ENCODE measurements at places on chromosomes 11 and 22.

DNA sequence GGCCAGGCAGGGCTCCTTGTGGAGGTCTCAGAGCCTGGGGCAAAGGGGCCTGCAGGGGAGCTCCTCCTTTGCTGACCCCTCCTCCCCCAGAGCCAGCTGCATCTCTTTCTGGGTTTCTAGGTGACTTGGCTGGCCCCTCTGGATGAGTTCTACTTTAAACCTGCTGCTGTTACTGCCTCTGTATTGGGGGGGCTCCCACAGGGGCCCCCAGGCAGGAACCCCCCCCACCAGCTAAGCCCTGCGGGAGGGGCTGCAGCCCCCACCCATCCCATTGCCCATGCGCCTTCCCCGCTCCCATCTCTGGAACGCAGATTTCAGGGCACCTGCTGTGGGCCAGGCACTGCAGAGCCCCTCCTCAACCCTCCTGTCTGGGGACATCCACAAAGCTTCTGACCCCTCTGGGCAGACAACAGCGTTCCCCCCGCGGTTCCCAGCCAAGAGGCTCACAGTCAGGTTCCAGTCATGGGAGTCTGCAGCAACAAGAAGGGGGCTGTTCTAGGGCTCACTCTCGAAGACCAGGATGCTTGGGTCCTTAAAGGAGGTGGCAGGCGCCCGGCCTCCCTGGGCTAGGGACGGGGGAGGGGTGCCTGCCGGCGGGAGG is 815 bp upstream of the PLCB3 start:
- H3K27me3 ChIP-seq, result no peaks in the 10 kb centered on the region
- H3K4me3 ChIP-seq, result peak overlapping the region; percentile 75
- no peak for DNase-seq

- no peak overlapping the region for H3K4me3 ChIP-seq
- no peak for DNase-seq
- H3K27me3 ChIP-seq, result no peaks in the 10 kb centered on the region
- H3K27ac ChIP-seq, result no peak overlapping the region
- no peaks in the 10 kb centered on the region for H3K4me1 ChIP-seq
- H3K36me3 ChIP-seq, result no peaks in the 10 kb centered on the region
These were observed 461.7 kb upstream of the TENM4 start for GRCh38 chr11:79902493-79902892.

- peaks cover 18% of the 10 kb centered on the region for H3K4me1 ChIP-seq
- H3K4me3 ChIP-seq, result peak overlapping the region; percentile 56
- no peak for DNase-seq
- H3K27me3 ChIP-seq, result peaks cover 5% of the 10 kb centered on the region
- H3K36me3 ChIP-seq, result no peaks in the 10 kb centered on the region
These were observed 1.3 kb downstream of the SCARF2 start for GRCh38 chr22:20436307-20436767.

GRCh38 chr11:58498464-58498863 is 9.4 kb downstream of the OR5B21 start:
- H3K27me3 ChIP-seq, result no peaks in the 10 kb centered on the region
- DNase-seq, result no peak
- H3K4me3 ChIP-seq, result no peak overlapping the region
- H3K36me3 ChIP-seq, result no peaks in the 10 kb centered on the region
- peaks cover 5% of the 10 kb centered on the region for H3K4me1 ChIP-seq

DNA sequence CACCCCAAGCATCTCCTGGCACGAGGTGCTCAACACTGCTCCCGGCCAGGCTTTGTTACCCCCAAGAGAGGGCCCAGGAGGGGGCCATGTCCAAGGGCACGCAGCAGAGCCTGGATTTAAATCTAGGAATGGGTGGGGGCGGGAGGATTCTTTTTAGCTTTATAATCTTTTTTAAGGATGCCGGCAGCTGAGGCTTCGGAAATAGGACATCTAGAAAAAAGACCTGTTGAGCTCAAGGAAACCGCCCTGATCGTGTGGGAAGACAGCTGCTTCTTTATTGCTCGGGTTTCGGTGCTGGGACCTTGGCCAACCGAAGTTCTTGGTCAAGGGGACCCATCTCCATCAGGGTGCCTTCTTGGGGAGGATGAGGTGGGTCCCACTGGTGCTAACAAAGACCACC is 317.9 kb downstream of the CTTN start:
- H3K4me3 ChIP-seq, result no peak overlapping the region
- no peaks in the 10 kb centered on the region for H3K27me3 ChIP-seq
- no peak for DNase-seq
- H3K36me3 ChIP-seq, result no peaks in the 10 kb centered on the region
- no peak overlapping the region for H3K27ac ChIP-seq

DNA sequence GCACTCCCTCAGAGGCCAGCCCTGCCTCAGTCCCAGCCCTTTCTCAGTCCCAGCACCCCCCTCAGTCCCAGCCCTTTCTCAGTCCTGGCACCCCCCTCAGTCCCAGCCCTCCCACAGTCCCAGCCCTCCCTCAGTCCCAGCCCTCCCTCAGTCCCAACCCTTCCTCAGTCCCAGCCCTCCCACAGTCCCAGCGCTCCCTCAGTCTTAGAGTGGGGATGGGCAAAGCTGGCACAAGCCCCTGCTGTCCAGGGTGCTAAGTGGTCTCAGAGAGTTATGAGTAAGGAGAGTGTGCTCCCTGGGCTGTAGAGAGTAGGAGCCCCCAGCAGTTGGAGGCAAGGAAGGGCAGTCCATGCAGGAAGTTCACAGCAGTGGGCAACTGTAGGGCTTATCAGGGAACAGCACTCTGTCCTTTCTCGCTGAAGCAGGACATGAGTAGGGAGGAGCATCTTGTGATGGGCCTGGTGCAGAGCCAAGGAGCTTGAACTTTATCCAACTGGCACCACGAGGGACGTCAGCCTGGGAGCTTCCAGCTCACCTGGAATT is 51.4 kb upstream of the CRYBB3 start:
- peak overlapping the region; percentile 43 for H3K27ac ChIP-seq
- H3K4me3 ChIP-seq, result no peak overlapping the region
- peaks cover 89% of the 10 kb centered on the region for H3K4me1 ChIP-seq
- H3K27me3 ChIP-seq, result no peaks in the 10 kb centered on the region

- H3K4me3 ChIP-seq, result no peak overlapping the region
- DNase-seq, result no peak
- no peaks in the 10 kb centered on the region for H3K27me3 ChIP-seq
- H3K36me3 ChIP-seq, result no peaks in the 10 kb centered on the region
These were observed 189.3 kb downstream of the DBX1 start for GRCh38 chr11:19970944-19971343.

- no peaks in the 10 kb centered on the region for H3K36me3 ChIP-seq
- H3K4me1 ChIP-seq, result no peaks in the 10 kb centered on the region
- DNase-seq, result no peak
- H3K27me3 ChIP-seq, result no peaks in the 10 kb centered on the region
- no peak overlapping the region for H3K27ac ChIP-seq
These were observed 65.6 kb downstream of the IGLL1 start for GRCh38 chr22:23514322-23515038.

DNA sequence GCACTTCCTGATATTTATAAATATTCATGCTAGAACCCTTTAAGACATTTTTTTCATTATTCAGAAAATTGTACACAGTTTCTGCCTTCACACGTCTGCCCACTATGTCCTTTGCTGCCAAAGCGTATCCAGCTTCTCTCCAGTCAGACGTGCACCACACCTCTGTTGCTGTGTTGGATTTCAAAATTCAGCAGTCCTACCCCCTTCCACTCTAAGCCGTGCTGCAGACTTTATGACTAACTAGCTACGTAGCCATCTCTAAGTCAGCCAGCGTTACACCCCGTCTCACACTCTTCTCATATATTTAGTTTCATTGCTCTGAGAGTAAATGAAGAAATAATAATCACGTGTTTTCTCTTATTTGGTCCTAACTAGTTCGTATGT is 28.2 kb upstream of the OPCML start:
- no peak overlapping the region for H3K4me3 ChIP-seq
- H3K27me3 ChIP-seq, result peaks cover 6% of the 10 kb centered on the region
- H3K27ac ChIP-seq, result no peak overlapping the region
- H3K4me1 ChIP-seq, result no peaks in the 10 kb centered on the region
- no peaks in the 10 kb centered on the region for H3K36me3 ChIP-seq

DNA sequence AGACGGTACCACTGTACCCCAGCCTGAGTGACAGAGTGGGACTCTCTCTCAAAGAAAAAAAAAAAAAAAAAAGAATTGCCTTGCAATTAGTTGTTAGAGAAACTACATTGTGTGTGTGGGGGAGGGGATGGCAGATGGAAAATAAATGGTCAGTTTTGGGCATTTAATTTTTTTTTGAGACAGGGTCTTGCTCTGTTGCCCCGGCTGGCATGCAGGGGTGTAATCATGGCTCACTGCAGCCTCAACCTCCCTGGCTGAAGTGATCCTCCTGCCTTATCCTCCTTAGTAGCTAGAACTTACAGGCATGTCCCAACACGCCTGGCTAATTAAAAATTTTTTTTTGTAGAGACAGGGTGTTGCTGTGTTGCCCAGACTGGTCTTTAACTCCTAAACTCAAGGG is 36.4 kb downstream of the WEE1 start:
- no peaks in the 10 kb centered on the region for H3K36me3 ChIP-seq
- H3K4me1 ChIP-seq, result peaks cover 25% of the 10 kb centered on the region
- H3K27me3 ChIP-seq, result no peaks in the 10 kb centered on the region
- no peak for DNase-seq

DNA sequence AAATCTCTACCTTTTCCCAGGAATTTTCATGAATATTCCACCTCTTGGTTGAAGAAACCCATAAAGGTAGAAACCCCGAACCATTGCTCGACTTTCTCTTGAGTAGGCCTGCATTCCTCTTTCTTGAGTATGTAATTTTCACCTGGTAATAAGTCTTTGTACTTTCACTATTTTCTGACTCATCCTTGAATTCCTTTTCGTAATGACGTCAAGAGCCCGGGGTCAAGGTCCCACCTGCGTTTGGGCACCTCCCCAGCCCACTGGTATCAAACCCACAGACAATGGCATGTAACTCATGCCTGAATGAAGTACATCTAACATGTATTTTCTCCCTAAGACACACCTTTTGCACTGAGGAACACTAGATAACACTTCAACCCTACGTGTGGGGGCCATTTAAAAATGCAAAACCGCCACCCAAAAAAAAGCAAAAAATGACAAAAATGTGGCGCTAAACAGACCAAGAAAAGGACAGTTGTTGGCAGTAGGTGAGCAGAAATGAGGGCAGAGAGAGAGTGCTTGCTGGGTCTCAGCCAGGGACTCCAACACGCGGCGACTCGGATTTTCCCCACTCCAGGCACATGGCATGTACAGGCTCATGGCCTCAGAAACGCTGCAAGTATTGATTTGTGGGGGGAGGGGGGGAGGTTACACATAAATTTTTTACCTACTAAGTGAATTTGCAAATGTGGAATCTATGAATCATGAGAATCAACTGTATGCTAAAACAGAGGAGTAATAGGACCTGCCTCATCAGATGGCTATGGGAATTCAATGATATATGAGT is 4.1 kb upstream of the C11orf24 start:
- no peaks in the 10 kb centered on the region for H3K36me3 ChIP-seq
- H3K4me1 ChIP-seq, result peaks cover 12% of the 10 kb centered on the region
- no peak for DNase-seq
- H3K4me3 ChIP-seq, result no peak overlapping the region

GRCh38 chr11:27783701-27784355 is 83.6 kb upstream of the BDNF start:
- H3K27ac ChIP-seq, result no peak overlapping the region
- no peak overlapping the region for H3K4me3 ChIP-seq
- H3K36me3 ChIP-seq, result no peaks in the 10 kb centered on the region

DNA sequence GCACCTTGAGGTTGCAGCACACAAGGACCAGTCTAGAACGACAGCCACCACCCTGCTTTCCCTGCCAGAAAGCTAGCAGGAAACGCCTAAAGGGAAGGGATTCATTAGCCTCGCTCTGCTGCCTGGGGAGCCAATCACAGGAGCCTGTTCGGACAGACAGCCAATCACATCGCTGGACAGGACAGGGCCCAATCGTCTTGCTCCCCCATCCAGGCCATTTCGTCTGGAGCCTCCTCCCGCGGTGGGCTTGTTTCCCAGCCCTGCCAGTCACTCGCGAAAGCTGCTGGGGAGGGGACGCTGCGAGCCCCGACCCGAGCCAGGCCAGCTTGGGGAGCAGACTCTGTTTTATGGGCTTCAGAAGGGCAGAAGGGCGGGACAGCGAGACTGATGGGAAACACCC is 79.8 kb upstream of the NCAM1 start:
- H3K27me3 ChIP-seq, result no peaks in the 10 kb centered on the region
- H3K27ac ChIP-seq, result no peak overlapping the region
- DNase-seq, result peak; percentile 2
- H3K36me3 ChIP-seq, result no peaks in the 10 kb centered on the region

DNA sequence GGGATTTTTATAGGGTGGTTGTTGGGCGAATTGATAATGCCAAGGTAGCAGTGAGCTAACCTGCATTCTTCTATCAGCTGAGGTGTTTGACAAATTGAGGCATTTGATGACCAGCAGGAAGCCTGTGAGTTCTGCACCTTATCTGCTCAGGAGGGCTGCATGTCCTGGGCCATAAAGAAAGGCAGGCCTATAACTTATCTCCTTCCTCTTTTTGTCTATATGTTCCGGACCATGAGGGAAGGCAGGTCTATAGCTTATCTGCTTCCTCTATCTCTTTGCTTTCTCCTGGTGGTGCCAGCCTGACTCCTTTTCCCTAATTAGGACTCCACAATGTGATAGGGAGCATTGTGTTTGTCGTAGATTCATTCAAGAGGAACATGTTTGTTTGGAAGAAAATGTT is 8.6 kb upstream of the JAM3 start:
- no peak overlapping the region for H3K4me3 ChIP-seq
- H3K4me1 ChIP-seq, result no peaks in the 10 kb centered on the region
- no peak overlapping the region for H3K27ac ChIP-seq
- peaks cover 6% of the 10 kb centered on the region for H3K27me3 ChIP-seq

- no peaks in the 10 kb centered on the region for H3K4me1 ChIP-seq
- no peaks in the 10 kb centered on the region for H3K36me3 ChIP-seq
- H3K4me3 ChIP-seq, result no peak overlapping the region
- no peak overlapping the region for H3K27ac ChIP-seq
These were observed 169.7 kb downstream of the CEP164 start for GRCh38 chr11:117497206-117497951.

GRCh38 chr22:37967147-37967546 is 13.6 kb downstream of the POLR2F start:
- peaks cover 24% of the 10 kb centered on the region for H3K36me3 ChIP-seq
- no peak overlapping the region for H3K27ac ChIP-seq
- no peaks in the 10 kb centered on the region for H3K27me3 ChIP-seq

- no peak for DNase-seq
- H3K27ac ChIP-seq, result no peak overlapping the region
- H3K4me1 ChIP-seq, result peaks cover 15% of the 10 kb centered on the region
- no peaks in the 10 kb centered on the region for H3K36me3 ChIP-seq
- H3K4me3 ChIP-seq, result no peak overlapping the region
These were observed 36.4 kb upstream of the PTPRJ start for GRCh38 chr11:47943721-47944586.

All from esophagus squamous epithelium (tissue), 5 donors.